ENCODE measurements at places on chromosomes 2 and 18. TPM values are rescaled to one million over a fixed set of nuclear protein-coding genes. Genes with fewer than 3 reads are reported as not detected.

MFSD2B gene
- not detected for total RNA-seq

SCN2A gene
- total RNA-seq: not detected

CYTIP gene
- 319 TPM for total RNA-seq

APLF gene
- 3.5 TPM for total RNA-seq

CYRIA gene
- 0.12 TPM for total RNA-seq

EVA1A gene
- total RNA-seq: 0.36 TPM

IL36B gene
- not detected for total RNA-seq

GAREM1 gene
- not detected for total RNA-seq

RAB31 gene
- 0.96 TPM for total RNA-seq

CREG2 gene
- total RNA-seq: 0.43 TPM

MRO gene
- not detected for total RNA-seq

HOXD12 gene
- not detected for total RNA-seq

PLEK gene
- 1.4 TPM for total RNA-seq

SP140 gene
- total RNA-seq: 94.0 TPM

IL18RAP gene
- total RNA-seq: 5.8 TPM

SAG gene
- 0.55 TPM for total RNA-seq

MEMO1 gene
- total RNA-seq: 47.4 TPM

KHK gene
- 11.1 TPM for total RNA-seq

ERMN gene
- total RNA-seq: 3.5 TPM

DHRS9 gene
- not detected for total RNA-seq

TXNDC2 gene
- not detected for total RNA-seq

C2orf92 gene
- 8.3 TPM for total RNA-seq

CIDEA gene
- total RNA-seq: not detected
